OCI-LY7 (cell line): ENCODE measurements at places on chromosomes 7 and 10. TPM values are rescaled to one million over a fixed set of nuclear protein-coding genes. Genes with fewer than 3 reads are reported as not detected.

- DNase-seq, result no peak
These were observed 4.5 kb upstream of the HKDC1 start for GRCh38 chr10:69215405-69216171.

DNA sequence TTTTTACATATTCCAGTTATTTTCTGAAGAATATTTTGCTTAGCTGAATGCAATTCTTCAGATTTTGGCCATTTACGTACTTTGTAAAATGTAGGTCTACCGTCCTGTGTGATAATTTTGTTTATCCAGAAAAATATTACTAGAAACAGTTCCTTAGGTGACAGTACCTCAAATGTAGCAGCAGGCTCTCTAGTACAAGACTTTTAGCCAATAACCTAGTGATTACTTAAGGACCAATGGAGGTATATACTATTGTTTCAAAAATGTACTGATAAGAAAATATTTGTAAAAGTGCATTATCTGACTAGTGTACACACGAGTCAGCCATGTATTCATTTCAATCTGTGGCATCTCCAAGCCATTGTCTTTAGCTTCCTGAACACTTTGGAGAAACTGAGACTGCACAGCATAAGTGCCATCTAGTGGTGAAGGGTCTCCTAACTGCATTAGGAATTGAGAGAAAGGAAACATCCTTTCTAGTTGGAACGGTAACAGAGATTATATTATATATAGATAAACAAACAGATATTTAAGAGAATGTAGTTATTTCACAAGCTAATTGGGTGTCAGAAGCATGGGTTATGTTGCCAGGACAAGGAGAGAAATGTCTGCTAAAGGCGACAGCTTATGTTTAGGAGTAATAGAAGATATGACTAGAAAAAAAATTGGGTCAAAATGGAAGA is 23.7 kb downstream of the RTKN2 start:
- peak; percentile 86 for DNase-seq

- peak; percentile 38 for DNase-seq
These were observed 117.2 kb downstream of the PIP4K2A start for GRCh38 chr10:22597138-22597537.

GRCh38 chr7:36076074-36076473 is 77.0 kb upstream of the EEPD1 start:
- DNase-seq, result no peak

GRCh38 chr7:11207565-11207964 is 233.9 kb downstream of the PHF14 start:
- no peak for DNase-seq

DNA sequence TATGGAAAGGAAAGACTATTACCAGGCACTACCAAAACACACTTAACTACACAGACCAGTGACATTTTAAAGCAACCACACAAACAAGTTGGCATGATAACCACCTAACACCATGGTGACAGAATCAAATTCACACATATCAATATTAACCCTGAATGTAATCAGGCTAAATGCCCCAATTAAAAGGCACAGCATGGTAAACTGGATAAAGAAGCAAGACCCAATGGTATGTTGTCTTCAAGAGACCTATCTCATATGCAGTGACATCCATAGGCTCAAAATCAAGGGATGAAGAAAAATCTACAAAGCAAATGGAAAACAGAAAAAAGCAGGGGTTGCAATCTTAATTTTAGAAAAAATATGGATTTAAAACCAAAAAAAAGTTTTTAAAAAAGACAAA is 86.0 kb downstream of the SAMD9 start:
- no peak for DNase-seq

- DNase-seq, result no peak
These were observed 21.3 kb downstream of the MDH2 start for GRCh38 chr7:76069238-76069638.

DNA sequence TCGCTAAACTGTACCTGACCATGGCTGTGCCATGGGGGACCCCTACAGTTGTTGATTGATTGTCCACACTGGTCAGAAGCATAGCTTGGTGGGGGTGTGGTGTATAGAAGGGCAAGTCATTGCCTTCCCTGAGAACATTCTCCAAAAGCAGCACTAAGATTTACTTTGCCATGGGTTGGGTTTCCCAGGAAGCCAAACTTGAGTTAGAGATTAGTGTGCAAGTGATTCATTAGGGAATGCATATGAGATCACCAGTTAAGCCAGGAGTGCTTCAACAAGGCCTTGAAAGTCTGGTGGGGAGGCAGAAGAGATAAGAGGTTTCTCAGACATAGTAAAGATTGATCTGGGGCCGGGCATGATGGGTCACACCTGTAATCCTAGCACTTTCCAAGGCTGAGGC is 21.4 kb upstream of the TPST1 start:
- no peak for DNase-seq

DNA sequence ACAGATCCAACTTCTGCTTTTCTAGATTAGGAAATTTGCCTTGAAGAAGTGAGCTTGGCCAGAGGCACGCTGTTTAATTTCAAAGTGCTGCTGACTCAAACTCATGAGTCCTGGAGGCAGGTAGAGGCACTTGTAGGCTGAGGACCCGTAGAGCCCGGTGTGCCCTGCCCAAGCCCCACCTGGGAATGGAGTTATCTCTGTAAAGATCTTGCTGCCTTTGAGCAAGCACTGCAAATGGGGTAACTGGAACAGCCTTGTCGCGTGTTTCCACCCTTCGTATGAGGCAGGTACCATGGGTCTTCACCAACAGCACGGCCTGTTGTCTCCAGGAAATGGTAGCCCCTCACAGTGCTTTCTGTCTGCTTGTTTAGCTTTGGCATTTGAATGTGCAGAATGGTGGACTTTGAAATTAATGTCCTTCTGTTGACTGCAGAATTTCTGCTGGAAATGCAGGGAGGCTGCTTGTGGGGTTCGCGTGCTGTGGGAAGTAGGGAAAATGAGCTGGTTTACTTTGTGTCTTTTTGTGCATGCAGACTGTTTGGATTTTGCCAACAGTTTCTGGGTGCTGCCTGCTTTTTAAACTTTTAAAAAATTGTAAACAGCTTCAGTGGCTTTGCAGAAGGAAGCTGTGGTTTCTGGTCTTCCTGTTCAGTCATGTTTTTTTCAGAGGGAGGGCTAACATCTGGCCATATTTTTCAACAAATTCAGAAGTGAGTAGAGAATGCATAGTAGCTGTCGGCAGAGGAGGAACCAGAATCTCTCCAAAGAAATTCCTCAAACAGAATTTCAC is 27.2 kb downstream of the CCM2 start:
- DNase-seq, result peak; percentile 79

- DNase-seq, result no peak
These were observed 68.1 kb downstream of the BMPER start for GRCh38 chr7:33973231-33974015.

- DNase-seq, result no peak
These were observed 3.0 kb downstream of the ANXA7 start for GRCh38 chr10:73410897-73411296.

DNA sequence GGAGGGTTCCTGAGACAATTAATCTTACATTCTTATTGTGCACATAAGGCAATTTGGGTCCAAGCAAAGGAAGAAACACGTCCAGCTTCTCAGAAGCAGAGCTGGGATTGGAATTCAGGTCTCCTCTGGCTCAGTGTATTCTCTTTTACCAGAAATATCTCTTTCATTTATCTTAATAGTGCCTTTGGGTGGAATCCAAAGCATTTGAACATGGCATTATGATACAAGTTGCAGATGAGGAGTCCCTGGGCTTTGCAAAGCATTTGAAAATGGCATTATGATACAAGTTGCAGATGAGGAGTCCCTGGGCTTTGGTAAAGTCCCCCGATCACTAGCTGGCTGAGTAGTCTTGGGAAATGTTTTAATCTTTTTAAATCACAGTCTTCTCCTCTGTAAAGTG is 30.0 kb upstream of the PTN start:
- no peak for DNase-seq

DNA sequence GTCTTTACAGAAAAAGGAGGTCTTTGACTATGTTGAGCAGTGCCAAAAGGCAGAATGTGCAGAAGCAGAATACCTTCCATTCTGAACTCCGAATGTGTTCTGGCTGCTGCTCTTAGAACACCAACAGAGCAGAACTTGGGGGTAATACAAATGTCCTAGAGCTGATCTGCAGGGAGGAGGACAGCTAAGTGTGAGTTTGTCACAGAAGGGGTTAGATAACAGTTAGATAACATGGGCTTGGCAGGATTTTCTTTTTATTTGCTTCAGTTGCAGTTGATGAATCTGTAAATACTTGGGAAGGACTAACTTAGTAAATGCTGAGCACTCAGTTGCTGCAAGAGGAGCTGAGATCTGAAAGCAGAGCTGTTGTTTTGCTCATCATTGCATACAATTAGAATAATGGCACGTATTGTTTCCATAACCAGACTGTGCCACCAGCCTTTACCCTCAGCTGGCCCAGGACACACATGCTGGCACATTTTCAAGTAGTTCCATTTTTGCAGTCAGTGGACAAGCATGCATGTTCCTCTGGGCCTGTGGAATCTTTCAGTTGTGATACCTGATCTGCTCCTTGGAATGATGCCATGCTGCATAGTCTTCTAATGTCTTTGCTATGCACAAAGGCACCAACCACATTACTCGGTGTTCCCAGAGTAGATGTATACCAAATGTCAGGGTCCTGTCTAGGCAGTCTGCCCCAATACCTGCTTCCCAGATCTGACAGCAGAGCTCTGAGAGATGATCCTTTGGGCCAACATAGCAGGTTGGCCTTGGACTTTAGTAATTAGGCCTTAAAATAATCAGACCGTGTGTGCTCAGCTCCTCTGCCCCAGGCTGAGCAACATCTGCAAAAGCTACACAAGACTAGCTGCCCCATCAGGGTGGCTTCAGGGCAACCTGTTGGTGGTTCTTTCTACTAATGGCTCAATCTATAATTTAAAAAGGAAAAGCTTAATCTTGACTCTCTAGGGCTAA is 55.7 kb downstream of the GSDME start:
- DNase-seq, result no peak

EPHB6 gene
- total RNA-seq, result 0.33 and 0.57 TPM in 2 replicates

DDC gene
- total RNA-seq, result not detected in 2 replicates

HHEX gene
- total RNA-seq, result 1.6 and 1.7 TPM in 2 replicates

SNCG gene
- total RNA-seq, result not detected in 2 replicates

FGFBP3 gene
- 2.7 and 3.1 TPM in 2 replicates for total RNA-seq

LRRTM3 gene
- not detected in 2 replicates for total RNA-seq
